ENCODE measurements at places on chromosomes 2 and 18.
A peak's percentile ranks its signal among the peaks of the same experiment; 100 is the strongest.

GRCh38 chr2:57806449-57806968 is 240.1 kb upstream of the VRK2 start:
- no peak for DNase-seq

GRCh38 chr2:40719414-40719813 is 267.5 kb upstream of the SLC8A1 start:
- DNase-seq, result no peak

GRCh38 chr2:222341331-222341730 is 42.5 kb upstream of the PAX3 start:
- DNase-seq, result no peak

- no peak for DNase-seq
Observed at GRCh38 chr2:174335988-174336500, 1.3 kb downstream of the SP9 start.

DNA sequence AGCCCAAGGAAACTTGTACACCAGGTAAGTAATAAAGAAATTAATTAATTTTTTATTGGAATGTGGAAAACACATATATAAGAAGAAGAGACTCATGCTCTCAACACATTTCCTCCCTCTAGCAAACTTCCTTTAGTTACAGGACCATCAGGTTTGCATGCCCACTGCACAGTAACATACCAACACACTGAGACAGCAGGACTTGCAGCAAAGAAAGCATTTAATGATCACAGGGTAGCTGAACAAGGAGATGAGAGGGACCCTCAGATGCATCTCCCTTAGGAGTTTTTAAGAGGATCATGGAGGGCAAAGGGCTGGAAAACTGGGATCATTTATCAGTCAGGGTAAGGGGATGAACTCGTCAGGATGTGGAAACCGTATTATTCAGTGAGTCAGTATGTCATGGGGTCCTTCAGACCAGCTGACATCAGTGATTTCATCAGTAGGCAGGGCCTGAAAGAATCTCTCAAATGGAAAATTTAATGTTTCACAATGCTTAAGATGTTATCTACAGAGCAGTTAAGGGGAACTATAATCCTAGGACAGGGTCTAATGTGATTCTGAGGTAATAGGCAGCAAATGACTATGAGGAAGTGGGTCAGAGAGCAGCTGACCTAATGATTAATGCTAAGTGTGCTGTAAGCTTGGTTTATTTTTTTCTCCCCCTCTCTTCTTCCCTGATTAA is 193.8 kb upstream of the RND3 start:
- DNase-seq, result no peak

- DNase-seq, result no peak
Observed at GRCh38 chr2:129775952-129776653, 203.4 kb upstream of the RAB6C start.

DNA sequence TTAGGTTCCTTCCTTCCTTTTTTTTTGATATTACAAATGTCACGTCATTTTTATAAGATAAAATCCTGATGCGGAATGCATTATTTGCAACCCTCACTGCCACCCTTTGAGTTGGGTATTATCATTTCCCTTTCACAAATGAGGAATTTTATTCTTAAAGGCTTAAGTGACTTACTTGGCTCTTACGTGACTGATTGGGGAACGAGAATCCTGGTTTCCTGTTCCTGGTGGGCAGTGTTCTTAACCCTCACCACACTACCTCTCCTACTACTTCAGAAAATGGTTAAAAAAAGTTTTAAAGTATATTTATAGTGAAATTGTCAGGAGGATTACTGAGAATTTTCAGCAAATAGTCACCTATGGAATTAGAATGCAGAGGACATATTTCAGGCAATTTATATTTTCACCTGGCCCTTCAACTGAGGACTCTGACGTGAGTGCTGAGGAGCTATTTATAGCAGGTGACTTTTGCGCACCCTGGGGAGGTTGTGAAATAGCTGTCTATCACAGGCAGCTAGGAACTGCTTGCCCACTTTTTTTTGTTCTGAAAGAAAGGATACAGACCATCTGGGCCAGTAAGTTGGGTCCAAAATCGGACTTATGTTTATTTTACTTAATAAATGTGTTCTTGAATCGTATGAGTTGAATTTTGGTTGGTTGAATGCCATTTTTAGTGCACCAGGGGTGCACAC is 18.7 kb upstream of the RASGRP3 start:
- peak; percentile 48 for DNase-seq

- DNase-seq, result no peak
Observed at GRCh38 chr18:75473316-75473715, 45.8 kb upstream of the SMIM21 start.

DNA sequence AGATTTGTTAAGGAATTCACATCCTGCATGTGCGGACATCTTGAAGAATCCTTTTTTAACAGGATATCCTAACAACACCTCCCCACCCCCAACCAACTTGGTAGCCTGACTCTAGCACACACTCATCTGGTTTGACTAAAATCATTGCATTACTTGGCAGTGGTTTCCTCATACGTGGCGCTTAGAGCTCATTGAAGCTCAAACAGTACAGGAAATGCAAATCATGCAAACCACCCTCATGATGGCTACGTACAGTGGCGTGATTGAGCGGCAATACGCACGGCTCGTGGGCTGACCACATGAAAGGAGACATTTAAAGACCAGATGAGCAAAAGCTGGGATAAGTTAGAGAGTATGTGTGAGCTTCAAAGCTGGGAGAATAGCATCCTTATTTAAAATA is 336.2 kb downstream of the ZEB2 start:
- no peak for DNase-seq

GRCh38 chr2:62774555-62775366 is 69.2 kb downstream of the EHBP1 start:
- no peak for DNase-seq

DNA sequence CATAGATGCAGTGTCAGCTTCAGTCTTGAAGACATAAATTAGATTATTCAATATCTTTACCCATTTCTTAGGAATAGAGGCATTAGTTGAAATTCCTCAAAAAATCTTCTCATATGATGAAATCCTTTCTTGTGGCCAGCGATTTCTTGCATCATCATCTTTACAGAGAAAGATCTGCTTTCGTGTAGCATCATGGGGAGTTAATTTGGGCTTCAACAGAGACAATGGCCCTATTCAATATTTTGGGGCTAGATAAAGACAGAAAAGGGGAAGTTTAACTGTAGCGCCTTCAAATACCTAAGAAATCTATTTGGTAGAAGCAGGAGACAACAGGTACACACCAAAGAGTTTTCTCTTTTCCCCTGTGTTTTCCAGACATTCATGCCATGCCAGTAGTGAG is 73.8 kb downstream of the TGFA start:
- DNase-seq, result no peak

DNA sequence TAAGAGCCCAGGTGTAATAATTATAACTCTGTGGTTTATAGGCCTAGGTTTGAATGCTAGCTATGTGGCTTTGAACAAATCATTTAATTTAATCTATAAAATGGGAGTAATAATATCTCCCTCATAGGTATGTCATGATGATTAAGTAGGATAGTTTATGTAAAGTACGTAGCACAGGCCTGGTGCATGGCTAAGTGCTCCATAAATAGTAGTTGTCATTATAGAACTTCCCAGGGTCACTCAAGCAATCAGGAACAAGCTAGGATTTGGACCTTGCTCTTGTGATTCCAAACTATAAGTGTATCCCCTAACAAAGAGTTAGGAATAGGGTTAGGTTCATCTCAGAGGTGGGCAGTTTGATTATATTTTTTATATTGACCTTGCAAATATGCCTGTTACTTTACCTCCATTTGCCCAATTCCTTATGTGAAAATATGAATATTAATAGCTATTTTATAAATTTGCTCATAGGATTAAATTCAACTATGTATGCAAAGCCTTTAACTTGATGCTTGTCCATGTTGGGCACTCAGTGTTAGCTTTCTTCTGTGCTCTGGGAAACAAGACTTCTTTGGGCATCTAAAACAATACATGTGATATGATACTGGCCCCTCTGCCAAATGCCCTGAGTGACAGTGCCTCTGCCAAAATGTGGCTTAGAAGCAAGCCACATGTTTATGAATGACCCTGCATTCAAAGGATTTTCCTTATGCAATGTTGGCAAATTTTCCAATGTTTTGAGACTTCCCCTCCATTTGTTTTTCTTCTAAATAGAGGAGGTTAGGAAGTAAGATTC is 353.6 kb downstream of the KIAA1328 start:
- no peak for DNase-seq

Data from left ventricle myocardium inferior (tissue), 1 donor.